ENCODE measurements at places on chromosomes 4 and X.

GRCh38 chr4:1637580-1638271, 46.4 kb downstream of the FAM53A start:
- DNase-seq: no peak

DNA sequence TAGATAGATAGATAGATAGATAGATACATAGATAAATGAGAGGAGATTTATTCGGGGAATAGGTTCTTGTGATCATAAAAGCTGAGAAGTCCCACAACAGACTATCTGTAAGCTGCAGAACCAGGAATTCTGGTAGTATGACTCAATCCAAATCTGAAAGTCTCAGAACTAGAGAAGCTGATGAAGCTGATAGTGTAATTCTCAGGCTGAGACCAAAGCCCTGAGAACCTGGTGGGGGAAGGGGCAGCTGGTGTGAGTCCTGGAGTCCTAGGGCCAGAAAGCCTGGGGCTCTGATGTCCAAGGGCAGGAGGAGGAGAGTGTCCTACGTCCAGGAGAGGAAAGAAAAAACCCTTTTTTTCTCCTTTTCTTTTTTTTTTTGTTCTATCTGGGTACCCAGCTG, 8.0 kb upstream of the BANK1 start:
- DNase-seq: no peak

DNA sequence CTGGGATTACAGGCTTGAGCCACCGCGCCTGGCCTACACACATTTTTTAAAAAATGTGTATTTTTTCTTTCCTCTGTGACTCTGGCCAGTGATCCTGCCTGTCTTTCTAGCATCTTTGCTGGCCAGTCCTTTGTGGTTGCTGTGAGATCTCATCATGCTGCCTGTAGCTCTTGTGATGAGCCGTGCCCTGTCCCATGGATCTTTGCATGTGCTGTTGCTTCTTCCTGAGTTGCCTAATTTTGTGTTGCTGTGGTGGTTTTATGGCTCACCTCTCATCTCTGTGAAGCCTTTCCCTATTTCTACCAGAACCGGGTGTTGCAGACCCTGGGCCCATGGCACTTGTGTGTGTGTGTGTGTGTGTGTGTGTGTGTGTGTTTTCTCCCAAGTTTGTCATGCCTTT, 8.3 kb downstream of the NSD2 start:
- DNase-seq: no peak

- DNase-seq: peak; percentile 3
Measured at GRCh38 chr4:77104791-77105540, 29.2 kb upstream of the CCNI start.

- no peak for DNase-seq
Measured at GRCh38 chr4:147012059-147012707, 66.5 kb upstream of the TTC29 start.

DNA sequence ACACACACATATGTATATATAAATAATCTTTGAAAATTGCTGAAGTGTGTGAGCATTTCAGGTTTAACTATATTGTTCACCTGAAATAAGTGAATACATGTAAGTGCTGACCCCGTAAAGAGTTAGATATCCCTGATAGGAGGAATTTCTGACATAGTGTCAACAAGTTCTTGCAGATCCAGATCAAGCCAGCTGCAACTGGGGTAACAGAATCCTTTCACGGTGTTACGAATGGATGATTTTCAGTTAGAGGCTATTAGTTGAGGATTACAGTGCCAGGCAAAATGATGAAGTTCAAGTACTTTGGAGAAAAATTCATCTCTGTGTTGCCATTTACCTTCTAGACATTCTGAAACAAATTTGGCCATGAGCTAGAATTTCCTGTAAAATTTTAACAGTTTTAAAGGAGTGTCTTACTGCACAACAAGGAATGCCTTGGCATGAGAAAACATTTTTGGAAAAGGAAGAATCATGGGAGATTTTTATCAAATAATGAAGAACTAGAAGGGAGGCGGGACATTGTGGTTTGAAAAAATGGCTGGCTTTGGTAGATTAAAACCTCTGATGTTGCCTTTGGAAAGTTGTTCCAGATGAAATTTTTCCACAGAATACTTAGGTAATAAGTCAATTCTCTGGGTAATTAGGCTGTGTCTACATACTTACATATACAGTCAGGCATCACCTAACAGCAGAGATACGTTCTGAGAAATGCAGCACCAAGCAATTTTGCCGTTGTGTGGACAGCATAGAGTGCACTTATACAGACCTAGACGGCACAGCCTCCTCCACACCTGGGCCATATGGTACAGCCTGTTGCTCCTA, 84.4 kb upstream of the FAT1 start:
- DNase-seq: peak; percentile 30

GRCh38 chrX:97547877-97548578, 664.3 kb downstream of the RPA4 start:
- peak; percentile 39 for DNase-seq

DNA sequence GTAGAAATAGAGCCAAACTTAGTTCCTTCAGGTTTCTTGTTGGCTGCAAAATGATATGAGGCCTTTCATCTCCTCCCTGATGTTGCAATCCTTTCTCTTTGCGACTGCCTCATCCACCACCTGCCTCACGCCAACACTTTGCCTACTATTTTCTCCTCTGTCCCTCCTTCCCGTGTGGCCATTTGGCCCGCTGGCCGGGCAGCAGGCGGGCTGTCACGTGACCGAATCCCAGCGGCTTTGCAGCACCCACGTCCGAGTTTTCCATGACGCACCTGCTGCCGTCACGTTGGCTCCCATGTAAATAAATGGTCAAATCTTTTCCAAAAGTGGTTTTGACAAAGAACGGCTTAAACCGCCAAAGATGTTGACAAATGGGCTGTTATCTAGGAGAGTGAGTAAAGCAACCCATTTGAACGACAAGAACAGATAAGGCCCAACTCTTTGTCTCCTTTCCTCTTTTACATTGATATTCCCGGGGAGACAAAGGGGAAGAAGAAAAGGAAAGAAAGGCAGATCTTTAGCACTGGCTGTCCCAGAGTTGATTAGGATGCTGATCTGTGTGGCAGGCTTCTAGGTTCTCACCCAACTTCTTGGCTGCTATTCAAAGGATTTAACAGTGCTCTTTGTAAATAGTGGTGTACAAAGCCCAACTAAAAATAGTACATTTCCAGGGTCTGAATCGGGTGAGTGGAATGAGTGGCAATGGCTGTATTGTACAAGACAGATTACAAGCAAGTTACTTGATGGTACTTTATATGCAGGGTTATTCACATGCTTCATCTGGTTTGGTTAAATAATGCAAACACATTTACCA, 174.2 kb upstream of the JADE1 start:
- no peak for DNase-seq

GRCh38 chr4:61723492-61723891, 523.4 kb downstream of the ADGRL3 start:
- DNase-seq: no peak

- DNase-seq: no peak
Measured at GRCh38 chrX:115054876-115055275, 37.5 kb upstream of the IL13RA2 start.

DNA sequence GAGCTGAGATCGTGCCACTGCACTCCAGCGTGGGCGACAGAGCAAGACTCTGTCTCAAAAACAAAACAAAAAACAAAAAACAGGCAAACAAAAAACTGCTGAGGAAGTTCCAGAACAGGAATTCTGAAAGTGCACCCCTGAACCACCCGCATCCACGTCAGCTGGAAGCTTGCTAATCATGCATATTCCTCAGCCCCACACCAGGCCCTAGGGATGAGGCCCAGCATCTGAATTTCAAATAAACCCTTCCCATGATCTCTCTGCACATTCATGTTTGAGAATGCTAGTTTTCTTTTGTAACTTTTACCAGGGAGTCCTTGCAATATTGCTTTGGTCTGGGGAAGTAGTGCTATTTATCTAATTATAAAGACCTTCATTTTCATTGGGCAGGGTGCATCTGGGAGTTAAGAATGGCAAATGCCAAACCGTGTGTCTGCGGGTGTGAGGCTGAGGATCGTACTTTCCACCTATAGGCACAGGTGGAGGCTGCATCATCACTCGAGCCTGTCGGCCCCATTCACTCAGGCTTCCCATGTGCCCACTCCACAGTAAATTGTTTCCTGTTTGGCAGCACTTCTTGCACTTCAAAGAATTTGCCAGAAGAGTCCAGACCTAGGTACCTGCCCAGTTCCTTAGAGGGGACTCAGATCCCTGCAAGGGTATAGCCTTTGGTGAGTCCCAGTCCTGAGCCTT, 23.6 kb downstream of the CCKAR start:
- DNase-seq: no peak

DNA sequence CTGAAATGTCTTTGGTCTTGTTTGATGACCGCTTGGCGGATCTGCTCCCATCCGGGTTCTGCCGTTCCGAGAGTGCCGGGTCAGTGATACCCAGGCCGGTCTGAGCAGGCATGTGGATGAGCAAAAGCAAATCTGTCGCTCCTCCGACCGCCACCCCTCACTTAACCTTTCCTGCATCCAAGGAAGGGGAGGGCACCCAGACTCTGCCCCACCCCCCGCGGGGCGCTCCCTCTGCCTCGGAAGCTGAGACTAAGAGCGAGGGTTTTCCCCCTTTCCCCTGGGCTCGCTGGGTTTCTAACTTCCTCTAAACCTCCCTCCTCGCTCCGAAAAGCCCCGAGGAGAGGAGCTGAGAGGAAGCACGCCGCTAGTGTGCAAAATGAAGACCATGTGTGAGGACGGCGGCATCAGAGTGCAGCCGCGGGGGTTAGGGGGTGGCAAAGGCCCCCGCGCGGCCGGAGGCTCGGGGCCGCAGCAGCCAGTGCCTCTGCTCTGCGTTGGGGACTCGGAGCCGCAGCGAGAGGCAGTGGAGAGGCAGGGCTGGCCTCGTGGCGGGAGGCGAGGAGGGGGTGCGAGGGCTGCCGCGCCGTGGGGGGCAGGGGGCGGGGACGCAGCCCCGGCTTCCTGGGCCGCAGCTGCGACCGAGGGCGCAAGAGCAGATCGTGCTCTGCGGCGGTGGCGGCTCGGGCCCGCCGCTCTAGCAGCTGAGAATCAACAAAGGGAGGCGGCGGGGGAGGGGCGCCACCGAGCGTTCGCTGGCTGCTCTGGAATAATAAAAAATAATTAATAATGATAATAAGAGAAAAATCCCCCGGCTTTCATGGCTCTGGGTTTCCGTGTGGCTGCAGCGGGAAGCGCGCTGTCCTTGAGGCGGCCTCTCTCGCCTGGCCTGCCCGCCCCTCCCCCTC, 55.8 kb upstream of the BCOR start:
- DNase-seq: peak; percentile 53

GRCh38 chr4:88659055-88659889, 38.4 kb downstream of the NAP1L5 start:
- DNase-seq: peak; percentile 67

DNA sequence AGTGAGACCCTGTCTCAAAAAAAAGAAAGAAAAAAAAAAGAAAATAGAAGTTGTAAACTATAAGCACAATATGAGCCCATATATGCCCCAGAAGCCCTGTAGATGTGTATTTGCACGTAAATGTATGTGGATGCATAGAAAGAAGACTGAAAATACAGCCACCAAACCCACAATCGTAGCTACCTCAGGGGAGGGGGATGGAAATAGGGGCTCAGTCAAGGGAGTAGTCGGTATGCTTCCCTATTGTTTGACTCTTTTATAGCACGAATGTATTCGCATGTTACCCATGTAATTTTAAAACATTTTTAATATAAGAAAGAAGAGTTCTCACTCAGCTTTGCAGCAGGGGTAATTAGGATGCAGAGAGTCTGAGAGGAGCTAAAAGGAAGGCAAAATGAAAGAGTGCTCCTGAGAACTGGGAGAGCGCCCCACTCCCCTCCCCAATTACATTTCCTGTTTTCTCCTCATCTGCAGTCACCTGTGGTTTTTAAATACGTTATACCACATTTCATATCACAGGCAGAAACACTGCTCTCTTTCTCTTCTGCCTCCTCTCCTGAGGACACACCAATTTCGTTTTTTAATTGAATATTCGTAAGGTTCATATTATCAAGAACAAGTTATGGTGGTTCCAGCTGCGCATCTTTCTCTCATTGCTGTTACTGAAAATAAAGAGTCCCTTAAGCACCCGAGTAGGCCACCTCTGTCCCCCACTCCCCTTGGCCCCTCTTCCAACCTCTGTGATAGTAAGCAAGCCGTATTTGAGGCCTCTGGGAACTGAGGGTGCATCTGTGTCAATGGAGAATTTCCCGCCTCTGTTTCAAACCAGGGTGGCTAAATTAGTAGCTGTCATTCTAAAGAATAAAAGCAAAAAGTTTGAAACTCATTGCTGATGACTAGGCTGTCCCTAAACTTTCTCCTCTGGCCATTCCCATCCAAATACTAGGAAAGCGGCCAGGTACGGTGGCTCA, 10.7 kb downstream of the SEPTIN6 start:
- DNase-seq: no peak

DNA sequence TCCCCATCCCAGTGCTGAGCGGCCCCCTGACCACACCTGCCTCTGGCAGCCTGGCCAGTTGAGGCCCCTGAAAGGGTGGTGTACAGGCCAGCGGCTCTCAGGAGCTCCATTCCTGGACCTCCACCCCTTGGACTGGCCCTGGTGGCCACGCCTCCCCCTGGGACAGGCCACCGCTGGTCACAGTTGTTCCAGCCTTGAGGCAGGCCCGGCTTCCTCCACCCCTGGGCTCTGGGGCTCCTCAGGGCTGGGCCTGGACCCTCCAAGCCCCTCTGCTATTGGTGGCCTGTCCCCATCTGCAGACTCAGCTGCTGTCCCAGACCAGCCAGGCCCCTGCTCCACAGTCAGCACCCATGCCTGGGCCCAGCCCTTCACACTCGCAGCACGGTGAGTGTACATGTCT, 93.2 kb upstream of the NKX1-1 start:
- no peak for DNase-seq

DNA sequence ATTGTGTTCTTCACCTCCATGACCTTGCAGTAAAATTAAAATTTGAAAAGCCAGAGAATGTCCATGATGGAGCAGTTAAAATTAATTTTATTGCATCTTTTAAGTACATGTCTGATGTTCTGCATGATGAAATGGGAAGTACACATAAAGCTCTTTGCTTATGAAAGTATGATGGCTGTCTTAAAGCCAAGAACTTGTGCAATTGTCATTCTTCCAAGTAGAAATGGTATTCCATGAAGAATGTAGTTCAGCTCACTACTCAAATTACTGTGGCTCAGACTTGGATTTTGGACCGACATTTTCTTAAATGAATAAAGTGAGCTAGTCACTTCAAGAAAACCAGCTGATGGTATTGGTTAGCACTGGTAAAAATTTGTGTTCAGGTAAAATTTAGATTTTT, 161.7 kb upstream of the CXCL13 start:
- DNase-seq: no peak

DNA sequence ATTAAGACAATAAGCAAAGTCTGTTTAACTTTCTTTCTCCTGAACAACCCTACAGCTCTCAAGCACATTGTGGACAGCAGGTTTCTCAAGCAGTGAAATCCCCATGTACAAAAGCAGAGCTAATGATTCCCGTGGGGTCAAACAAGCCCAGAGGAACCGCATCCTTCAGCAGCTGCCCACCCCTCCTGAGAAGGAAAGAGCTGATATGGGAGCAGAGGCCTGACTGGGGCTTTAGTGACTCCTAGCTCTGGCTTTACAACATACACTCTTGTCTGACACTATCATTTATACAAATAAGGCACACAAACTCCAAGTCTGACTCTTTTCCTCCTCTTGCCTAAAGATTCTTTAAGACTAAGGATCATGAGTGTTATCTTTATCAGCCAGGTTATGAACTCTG, 32.8 kb downstream of the HDAC8 start:
- DNase-seq: no peak

GRCh38 chrX:39805022-39805421, 292.7 kb downstream of the BCOR start:
- DNase-seq: no peak

- peak; percentile 96 for DNase-seq
Measured at GRCh38 chr4:17614416-17615299, at the start of gene MED28. MED28 (plus strand) TSS chr4:17614641; CDS start chr4:17614655, 14 bp downstream.

- DNase-seq: peak; percentile 6
Measured at GRCh38 chrX:44343412-44344141, at the start of gene EFHC2. EFHC2 (minus strand) TSS chrX:44343672; CDS start chrX:44343588, 84 bp downstream.

- no peak for DNase-seq
Measured at GRCh38 chr4:86243750-86244149, 116.1 kb downstream of the MAPK10 start.
